ENCODE measurements at places on chromosomes 11 and 22.
A peak's percentile ranks its signal among the peaks of the same experiment; 100 is the strongest.

DNA sequence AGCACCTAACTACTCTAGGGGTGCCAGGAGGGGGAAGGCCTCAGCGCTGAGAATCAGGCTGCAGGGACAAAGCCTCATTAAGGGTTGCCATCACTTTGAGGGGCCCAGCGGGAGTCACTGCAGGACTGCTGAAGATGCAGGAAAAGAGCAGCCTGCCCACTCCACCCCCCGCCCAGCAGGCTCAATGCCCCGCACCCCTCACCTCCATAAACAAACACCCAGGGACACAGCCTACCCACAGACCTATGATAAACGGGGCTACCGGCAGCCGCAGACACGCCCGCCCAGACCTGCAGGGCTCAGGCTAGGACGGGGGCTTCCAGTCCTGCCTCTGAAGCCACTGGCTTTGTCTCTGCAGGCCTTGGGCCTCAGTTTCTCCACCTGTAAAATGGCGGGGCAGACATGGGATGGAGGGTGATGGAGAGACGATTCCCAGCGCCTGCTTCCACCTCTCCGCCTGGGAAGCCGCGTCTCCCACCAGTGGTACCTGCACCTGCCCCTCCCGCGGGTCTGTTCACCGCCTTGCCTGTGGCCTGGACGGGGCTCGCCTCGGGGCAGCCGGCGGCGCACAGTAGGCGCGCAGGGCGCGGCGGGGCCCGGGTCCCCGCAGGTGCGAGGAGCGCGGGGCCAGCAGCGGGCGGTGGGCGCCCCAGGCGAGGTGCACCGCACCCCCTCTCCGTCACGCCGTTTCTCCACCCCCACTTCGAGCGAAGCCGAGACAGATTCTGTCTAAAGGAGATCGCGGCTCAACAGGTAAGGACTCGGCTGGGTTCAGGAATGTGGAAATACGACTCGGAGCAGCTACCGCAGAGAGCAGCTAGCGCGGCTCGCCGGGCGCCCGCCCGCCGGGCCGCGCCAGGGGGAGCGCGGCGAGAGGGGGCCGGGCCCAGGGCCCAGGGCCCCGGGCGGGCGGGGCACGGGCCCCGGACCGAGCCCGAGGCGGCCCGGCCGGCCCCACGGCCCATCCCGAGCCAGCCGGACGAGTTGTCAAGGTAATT is 1.5 kb downstream of the WNT7B start:
- no peak for DNase-seq

DNA sequence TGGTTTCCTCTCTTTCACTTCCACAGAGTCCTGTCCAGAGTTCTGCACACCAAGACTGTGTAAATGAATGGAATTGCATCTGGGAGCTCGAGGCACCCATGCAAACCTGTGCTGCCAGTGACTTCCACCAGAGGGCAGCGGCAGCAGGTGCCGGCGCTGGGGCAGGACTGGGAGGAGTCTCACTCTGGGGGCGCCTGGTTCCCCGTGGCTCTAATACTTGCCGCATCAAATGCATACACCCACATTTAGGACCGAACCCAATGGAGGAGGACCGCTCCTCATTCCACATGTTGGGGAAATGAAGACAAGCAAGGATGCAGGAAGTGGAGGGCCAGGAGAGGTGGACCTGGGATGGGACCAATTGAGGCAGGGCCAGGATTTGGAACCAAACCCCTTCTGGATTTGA is 1.1 kb upstream of the CD6 start:
- peak; percentile 85 for DNase-seq

DNA sequence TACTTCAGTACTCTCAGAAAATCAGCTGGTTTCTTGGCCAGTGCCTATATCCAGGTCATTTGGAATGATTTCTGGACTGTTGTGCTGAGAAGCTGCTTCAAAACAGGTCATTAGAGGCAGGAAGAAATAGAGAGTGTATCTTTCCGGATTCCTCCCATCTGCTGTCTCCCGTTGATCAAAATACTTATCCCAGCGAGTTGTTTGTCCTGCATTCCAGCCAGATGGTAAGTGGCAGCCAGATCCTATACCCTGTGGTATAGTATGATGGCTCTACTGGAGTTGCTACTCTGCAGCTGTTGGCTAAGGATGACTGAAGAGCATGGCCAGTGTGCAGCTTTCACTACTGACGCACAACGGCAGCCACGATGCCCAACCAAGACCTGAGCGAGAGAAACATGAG is 560.9 kb upstream of the ANO5 start:
- DNase-seq: no peak

GRCh38 chr11:27353593-27354358 is 9.2 kb downstream of the CCDC34 start:
- DNase-seq: no peak

GRCh38 chr22:36541831-36542411 is 13.0 kb upstream of the EIF3D start:
- no peak for DNase-seq

- DNase-seq: no peak
Observed at GRCh38 chr11:28346209-28346608, 238.0 kb downstream of the METTL15 start.

- DNase-seq: no peak
Observed at GRCh38 chr11:69646493-69647389, 5.8 kb downstream of the CCND1 start.

GRCh38 chr11:70493891-70494290 is 95.6 kb downstream of the CTTN start:
- DNase-seq: no peak

GRCh38 chr11:125036933-125037332 is 26.2 kb upstream of the SLC37A2 start:
- no peak for DNase-seq

All from CD8-positive, alpha-beta T cell (primary cell).